ENCODE measurements at places on chromosomes 5 and 9. TPM values are rescaled to one million over a fixed set of nuclear protein-coding genes. Genes with fewer than 3 reads are reported as not detected.
A peak's percentile ranks its signal among the peaks of the same experiment; 100 is the strongest.

The PPIC gene
- total RNA-seq: not detected

The TMOD1 gene
- total RNA-seq: 0.15 TPM

The IFNA13 gene
- not detected for total RNA-seq

The SLC6A19 gene
- total RNA-seq: not detected

DNA sequence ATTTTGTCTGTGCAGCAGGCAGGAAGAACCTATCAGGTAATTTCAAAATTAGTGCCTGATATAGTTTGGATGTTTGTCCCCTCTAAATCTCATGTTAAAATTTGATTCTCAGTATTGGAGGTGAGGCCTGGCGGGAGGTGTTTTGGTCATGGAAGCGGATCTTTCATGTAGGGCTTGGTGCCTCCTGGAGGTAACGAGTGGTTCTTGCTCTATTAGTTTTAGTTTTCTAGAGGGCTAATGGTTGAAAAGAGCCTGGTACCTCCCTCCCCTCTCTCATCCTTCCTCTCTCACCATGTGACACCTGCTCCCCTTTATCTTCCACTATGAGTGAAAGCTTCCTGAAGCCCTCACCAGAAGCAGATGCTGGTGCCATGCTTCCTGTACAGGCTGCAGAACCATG is 106.3 kb downstream of the DRD1 start:
- DNase-seq: no peak

DNA sequence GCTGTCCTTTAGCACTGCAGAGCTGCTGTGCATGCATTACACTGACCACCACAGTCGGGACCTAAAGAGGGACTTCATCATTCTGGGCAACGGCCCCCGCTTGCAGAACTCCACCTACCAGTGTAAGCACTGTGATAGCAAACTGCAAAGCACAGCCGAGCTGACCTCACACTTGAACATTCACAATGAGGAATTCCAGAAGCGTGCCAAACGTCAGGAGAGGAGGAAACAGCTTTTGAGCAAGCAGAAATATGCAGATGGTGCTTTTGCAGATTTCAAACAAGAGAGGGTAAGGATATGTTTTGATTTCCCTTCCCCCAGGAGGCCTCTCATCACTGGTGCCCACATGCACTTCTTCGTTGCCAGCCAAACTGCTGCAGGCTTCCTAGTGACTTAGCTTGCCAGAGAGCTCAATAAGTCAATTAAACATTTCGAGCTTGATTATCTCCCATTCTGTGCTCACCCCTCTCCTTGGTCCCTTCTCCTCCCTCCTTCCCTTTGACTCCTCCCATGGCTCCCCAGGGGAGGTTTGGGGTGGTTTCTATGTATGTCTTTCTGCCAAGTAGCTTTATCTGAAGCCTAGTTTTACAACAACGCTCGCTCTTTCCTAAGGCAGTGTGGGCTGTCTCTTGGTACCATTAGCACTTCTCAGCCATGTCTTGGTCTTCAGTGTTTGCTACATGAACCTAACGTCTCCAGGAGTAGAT is 66.7 kb downstream of the ZNF462 start:
- DNase-seq: no peak

GRCh38 chr5:163604013-163604412 is 98.6 kb downstream of the MAT2B start:
- no peak for DNase-seq

GRCh38 chr9:69147041-69147834 is 26.8 kb upstream of the TJP2 start:
- no peak for DNase-seq

DNA sequence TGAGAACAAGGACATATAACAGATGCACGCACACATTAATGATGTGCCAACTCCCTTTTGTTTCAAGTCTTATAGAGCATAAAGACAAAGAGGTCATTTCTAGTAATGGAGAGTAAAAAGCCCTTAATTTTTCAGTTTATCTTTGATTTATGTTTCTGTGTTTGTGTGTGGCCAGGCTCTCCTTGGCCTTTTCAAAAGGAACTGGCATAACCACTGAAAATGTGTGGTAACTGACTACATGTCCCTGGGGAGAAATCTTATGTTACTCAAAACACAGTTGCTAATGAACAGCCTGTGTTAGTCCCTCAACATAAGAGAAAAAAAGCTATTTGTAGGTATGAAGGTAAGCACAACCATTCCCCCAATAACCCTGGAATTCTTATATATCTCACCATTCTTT is 47.6 kb upstream of the SHOC1 start:
- no peak for DNase-seq

DNA sequence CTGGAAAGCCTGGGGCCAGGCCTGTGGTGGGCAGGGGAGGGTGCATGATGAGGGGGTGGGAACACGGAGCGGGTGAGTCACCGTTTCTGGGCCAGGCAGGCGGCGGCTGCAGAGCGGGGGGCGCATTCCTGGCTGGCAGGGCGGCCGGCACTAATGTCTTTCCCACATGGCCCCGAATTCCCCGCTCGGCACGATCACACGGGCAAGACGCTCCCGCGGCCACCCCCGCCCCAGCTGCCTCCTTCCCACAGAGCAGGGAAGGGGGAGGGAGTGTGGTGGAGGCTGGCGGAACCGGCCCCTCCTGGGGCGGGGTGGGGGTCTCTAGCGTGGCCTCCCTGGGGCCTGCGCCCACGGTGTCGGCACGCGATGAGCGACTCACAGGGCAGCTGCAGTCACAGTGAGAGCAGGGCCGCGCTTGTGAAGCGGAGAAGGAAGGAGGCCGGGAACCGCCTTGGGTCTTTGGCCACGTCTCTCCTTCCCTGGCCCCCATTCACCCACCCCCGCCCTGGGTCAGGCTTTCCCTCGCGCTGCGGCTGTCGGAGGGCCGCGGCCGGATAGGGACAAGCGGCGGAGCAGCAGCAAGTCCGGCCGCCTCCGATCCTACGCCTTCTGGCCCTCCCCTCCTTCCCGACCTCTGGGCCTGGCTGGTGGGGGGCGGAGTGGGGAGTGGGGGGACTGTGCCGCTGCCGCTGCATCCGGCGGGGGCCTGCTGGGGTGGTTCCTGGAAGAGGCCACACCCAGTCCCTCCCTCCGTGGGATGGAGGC is 48.9 kb downstream of the CXXC5 start:
- peak; percentile 76 for DNase-seq

DNA sequence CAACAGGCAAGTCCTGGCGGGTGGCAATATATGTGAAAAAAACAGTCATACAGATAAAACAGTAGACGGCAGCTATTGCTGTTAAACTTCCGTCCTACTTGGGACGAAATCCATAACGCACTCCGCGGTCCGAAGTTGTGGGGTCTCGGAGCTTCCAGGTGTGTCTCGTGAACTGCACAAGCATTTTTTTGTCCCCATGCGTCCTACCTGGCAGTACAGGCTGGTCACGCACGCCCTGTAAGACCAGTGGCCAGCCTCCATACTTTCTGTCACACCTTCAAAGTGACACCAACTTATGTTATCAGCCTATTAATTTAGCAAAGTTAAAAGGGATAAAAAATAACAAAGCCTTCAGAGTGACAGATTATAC is 51.3 kb downstream of the TGFBI start:
- peak; percentile 17 for DNase-seq

- DNase-seq: no peak
Measured at GRCh38 chr5:143170104-143170503, 233.4 kb downstream of the NR3C1 start.

DNA sequence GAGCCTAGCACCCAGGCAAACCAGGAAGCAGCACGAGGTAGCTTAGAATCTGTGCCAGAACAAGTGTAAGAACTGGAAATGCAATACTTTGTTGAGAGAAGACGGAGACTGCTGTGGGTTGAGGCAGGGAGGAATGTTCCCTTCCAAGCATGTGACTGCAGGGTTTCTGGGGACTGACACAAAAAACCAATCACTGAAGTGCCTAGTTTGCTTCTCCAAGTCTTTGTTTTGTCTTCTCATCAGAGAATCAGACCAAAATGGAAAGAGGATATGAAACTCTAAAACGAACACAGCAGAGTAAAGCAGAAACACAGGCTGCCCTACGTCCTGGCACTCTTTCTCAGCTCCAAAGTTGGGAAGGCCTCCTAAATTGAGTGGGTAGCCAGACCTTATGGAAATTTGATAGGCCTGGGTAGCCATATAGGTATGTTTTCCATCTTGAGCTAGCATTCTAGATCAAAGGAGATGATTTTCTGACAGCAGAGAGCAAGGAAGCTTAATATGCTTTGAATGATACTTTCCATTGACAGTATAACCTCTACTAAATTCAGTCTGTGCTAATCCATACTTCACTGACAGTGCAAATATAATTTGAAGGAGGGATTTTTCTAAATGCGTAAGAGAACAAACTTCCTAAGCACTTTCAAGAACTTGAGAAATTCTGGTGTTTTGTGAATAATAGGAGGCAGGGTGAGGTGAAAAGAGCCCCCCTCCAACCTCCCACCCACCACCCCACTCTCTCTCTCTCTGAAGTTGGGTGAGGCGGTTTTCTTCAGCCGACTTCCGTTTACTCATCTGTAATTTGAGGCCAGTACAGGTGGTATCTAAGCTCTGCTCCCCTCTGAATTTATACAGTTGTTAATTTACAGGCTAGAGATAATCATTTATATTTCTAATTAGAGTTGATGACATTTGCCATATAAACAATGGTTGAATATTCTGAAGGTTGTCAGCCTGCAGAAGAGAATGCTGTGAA is 5.5 kb downstream of the ADRB2 start:
- DNase-seq: no peak

GRCh38 chr5:30981576-30981975 is 211.9 kb upstream of the CDH6 start:
- no peak for DNase-seq

DNA sequence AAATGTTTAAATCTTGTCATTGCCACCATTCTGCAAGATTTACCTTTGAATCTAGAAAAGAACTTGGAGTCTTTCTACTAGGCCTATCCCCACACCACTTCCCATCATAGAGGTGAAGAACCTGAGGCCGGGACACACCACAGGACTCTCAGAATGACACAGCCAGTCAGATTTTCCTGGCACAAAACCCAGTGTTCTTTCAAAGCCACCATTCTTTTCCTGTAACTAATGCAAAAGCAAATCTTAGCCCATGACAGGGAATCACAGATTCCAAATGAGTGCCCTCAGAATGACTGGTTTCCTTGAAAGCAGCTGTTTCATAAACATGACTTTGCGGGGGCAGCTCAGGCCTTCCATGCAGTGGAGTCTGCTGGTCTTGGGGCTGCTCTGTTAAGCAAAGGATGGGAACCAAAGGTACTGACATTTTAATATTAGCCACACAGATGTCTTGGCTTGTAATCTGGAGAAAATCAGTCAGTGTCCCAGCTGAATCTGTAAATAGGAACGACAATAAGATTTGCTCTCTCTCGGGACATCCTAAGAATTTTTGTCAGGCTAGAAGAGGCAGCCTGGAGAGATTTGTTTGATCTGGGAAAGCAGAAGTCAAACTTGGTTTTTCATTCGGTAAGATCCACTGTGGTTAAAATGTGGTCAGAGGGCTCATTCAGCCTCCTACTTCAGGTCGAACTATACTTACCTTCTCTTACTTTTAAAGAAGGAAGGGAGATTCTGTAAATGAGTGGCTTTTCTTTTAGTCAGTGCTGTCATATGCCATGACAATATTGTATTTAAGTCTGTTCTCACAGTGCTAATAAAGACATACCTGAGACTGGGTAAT is 115.1 kb downstream of the PALM2AKAP2 start:
- no peak for DNase-seq

DNA sequence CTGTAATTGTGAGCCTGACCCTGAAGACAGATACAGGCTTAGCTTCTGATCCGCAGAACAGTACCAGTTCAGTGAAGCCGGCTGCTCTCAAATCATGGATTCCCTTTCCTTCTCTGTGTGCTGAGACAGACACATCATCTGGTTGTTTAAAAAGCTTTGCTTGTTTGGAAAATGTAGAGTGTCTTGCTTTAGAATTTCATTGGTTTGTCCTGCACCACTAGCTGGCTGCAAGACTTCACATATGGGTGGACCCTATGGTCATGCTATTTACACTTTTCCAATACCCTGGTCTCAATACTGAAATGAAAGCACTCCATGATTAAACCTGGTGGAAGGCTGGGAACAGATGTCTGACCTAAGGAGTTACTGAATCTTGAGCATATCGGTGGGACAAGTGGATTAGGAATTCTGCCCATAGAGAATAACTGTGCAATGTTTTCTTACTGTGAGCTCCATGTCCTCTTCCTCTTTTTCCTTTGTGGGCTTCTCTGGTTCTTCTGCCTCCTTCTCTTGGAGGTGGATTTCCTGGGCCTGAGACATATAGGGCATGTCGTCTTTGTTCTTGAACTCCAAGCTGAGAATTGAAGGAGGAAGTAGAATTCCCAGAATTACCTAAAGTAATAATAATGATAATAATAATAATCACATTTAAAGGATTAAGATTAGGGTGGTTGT is 201.1 kb upstream of the KLF9 start:
- no peak for DNase-seq

DNA sequence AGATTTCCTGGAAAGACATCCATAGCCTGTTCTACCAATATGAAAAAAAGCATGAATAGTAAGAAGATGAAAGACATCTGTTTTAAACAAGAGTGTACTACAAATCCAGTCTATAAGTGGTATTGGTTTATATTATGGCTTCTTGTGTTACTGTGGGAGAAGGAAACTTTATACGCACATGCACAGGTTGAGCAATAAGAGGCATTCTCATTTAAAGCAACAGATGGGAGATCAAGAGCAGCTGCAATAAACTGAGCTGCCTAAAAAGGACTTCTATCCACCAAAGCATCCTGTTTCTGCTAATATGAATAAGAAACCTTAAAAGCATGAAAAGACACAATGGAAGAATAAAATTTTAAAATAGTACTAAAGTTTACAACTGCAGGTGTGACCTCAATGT is 8.6 kb upstream of the PCDHB1 start:
- no peak for DNase-seq

DNA sequence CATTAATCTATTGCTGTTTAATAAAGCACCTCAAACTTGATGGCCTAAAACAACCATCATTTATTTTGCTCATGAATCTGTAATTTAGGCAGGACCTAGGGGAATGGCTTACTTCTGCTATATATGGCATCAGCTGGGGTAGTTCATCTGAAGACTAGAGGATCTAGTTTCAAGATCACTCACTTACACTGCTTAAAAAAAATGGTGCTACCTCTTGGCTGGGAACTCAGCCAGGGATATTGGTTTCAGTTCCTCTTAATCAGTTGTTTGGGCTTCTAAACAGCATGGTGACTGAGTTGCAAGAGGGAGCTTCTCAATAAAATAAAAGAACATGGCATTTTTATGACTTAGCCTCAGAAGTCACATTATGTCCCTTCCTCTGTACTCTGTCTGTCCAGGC is 142.0 kb downstream of the FAM114A2 start:
- no peak for DNase-seq

GRCh38 chr5:18495157-18495556 is 860.9 kb downstream of the TAF11L14 start:
- DNase-seq: no peak

- DNase-seq: peak; percentile 60
Measured at GRCh38 chr9:120742951-120743416, 28.7 kb upstream of the MEGF9 start.

DNA sequence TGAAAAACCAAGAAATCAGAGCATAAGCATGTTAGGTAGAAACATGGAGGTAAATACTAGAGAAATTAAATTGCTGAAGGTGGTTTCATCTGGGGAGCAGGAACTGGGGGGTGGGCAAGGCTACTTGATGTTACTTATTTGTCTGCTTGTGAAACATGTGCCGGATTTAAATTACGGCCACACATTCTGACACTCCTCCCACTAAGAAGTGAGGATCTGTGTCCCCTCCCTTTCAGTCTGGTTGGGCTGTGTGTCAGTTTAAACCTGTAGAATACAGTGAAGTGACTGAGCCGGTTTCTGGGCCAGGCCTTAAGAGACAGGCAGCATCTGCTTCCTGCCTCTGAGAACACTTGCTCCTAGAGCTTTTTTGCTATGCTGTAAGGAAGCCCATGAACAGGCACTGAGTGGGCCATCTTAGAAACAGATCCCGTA is 2.3 kb upstream of the IARS1 start:
- peak; percentile 11 for DNase-seq

GRCh38 chr5:161410640-161411039 is 135.9 kb downstream of the GABRB2 start:
- no peak for DNase-seq

Measured in neural progenitor cell (in vitro differentiated cells).